ENCODE measurements at places on chromosomes 4 and X.

- DNase-seq, result no peak
These were observed 14.3 kb downstream of the TENM3 start for GRCh38 chr4:182257503-182257902.

DNA sequence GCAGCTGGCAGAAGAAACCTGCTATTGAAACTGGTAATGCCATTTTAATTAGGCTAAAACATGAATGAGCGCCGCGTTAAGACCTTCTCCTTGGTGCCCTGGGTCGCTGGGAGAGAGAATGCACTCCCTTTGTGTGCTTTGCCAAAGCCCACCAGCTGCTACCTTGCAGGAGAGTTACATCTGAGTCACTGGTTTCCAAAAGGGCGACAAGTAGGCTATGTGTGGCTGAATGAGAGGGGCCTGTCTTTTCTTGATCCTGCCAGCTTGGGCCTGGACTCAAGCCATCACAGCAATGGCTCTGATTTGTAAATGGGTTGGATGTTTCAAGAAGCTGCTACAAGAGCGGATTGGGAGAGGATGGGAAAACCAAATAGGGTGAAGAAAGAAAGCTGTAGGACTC is 81.5 kb downstream of the NHS start:
- no peak for DNase-seq

- DNase-seq, result no peak
These were observed 164.4 kb upstream of the CPEB2 start for GRCh38 chr4:14837860-14838259.

GRCh38 chr4:56995525-56995924 is 16.8 kb downstream of the POLR2B start:
- no peak for DNase-seq

- DNase-seq, result no peak
These were observed 197.8 kb downstream of the PALLD start for GRCh38 chr4:168694667-168695066.

Measured in left lobe of liver (tissue), 2 donors.